ENCODE measurements at places on chromosomes 16 and 17.

DNA sequence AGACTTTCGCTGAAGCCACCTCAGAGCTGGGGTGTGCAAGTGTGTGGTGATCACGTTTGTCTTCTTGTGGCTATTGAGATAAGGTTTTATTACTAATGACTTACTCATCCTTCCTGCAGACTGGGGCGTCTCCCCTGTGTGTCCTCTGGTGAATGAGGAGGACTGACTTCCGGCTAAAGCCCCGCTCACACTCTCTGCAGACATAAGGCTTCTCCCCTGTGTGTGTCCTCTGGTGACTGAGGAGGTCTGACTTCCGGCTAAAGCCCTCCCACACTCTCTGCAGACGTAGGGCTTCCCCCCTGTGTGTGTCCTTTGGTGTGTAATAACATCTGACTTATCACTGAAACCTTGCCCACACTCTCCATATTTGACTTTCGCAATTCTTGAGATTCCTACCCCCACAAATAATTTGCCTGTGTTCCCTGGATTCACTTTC lies 19.4 kb downstream of the PRDM7 start:
- DNase-seq: no peak

DNA sequence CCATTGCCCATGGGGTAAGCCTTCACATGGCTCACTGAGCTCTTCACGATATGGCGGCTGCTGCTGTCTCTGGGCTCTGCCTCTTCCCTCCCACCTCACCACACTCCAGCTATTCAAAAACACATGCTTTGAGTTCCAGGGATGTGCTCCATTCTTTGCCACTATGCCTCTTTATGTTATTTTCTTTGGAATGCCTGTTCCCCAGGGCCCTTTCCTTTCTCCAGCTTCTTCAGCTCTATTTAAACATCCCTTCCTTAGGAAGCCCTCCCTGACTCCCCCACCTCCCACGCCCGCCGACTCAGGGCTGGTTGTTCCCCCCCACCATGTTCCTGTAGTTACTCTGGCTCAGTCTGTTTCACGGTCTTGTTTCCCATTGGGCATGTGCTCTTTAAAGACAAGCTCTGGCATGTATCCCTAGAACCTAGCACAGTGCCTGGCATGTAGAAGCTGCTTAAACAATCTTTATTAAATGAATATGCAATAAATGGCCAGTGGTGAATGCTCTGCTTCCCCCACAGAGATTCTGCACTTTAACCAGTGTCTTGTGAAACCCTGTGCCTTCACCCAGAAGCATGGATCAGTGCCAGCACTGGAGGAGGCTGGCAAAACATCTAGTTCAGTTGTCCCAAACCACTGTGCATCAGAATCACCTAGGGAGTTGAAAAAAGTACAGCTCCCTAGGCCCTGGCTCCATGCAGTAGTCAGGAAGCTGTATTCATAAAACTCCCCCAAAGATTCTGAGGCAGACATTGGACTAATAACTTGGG lies 6.9 kb downstream of the MYCBPAP start:
- no peak for DNase-seq

DNA sequence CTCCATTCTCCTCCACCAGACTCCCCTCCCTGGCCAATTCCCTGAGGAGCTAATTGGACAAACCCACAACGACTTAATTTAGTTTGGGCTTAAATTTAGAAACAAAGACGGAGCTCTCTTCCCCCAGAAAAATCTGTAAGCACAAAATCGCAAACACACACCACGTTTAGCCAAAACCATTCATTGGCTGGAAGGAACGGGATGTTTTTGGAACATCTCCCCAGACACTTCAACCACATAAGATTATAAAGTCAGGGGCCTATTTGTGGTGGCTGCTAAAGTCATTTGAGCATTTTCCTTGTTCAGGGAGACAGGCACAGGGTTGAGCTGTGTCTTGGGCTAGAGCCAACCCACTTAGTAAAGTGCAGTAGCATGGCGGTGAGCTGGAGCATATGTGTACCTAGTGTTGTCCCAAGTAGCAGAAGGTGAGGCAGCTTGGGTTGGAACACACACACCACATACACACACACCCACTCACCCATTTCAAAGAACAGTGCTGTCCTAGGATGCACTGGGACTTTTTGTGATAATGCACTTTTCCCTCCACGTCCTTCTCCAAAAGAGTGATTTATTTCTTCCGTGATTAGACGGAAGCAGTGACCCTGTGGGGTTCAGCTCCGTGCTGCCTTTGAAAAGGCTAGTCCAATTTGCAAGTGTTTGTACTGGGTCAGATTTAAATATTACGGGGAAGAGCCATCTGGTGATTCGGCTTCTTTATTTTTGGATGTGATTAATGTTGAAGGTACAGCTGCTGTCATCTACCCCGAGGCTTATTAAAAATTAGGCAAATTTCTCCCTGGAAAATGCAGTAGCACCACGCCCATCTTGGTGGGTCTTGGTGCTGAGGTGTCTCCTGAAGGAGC lies 32.2 kb downstream of the ELAC2 start:
- DNase-seq: no peak

DNA sequence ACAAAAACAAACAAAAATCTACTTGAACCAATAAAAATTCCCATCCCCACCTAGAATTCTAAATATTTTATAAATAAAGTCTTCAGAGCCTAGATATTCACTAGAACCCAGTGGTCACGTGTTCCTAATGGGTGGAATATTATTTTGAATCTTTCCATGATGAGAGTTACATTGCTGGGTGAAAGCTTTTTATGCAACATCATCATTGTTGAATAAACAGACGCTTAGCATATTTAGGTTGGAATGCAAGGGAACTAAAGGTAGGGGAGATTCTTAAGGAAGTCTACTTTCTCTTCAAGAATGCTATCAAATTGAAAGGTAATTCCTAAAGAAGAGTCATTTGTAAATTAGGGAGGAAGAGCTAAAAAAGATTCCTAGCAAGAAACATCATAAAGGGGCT lies 723.1 kb downstream of the WWOX start:
- no peak for DNase-seq

- DNase-seq: no peak
These were observed 67.8 kb upstream of the MMP2 start for GRCh38 chr16:55411231-55411630.

GRCh38 chr17:47246120-47246519 lies 7.5 kb upstream of the ITGB3 start:
- no peak for DNase-seq

DNA sequence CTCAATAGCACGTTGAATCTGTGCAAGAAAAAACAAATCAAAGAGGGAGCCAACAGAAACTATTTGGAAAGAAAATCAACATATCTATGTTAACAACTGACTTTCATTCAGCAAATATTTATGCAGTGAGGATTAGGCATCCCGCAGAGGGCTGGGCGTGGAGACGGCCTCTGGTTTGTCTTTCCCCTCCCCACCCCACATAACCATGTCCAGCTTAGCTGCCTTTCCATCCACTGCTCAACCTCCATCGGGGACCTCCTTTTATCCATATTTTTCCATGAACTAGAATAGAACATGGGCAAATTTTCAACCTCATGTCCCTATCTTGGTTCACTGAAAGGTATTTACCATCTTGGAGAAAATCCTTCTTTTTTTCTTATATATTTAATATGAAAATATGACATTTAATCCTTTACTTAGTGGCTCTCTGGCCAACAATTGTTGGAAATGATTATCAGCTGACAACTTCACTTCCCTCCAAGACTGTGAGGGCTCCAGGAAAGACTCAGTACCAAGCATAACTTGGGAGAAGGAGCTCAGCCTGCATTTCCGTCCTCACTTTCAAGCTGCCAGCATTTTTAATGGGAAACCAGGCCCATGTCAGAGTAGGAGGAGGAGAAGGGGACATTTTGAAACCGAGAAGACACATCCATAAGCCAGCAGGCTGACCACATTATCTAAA lies 462.6 kb upstream of the MAF start:
- DNase-seq: no peak
